A549 treated with AZD2906 at 1 μM for 4 hours (cell line): ENCODE measurements at places on chromosomes 11 and 22. TPM values are rescaled to one million over a fixed set of nuclear protein-coding genes. Genes with fewer than 3 reads are reported as not detected.

GANAB gene
- total RNA-seq = 248 to 270 TPM (median 260 TPM) in 5 replicates

HBE1 gene
- total RNA-seq = 0.10 to 0.19 TPM (median 0.17 TPM) in 3 of 5 replicates, not detected in the others

MS4A4E gene
- not detected in 5 replicates for total RNA-seq

OSBPL5 gene
- total RNA-seq = 7.5 to 10.5 TPM (median 9.2 TPM) in 5 replicates

SCN4B gene
- 0.01 to 0.05 TPM (median 0.04 TPM) in 4 of 5 replicates, not detected in the other for total RNA-seq

RIMBP3B gene
- 0.28 to 0.49 TPM (median 0.31 TPM) in 5 replicates for total RNA-seq

NPTXR gene
- 7.9 to 10.1 TPM (median 8.9 TPM) in 5 replicates for total RNA-seq

TBX1 gene
- total RNA-seq = 2.6 to 4.9 TPM (median 4.4 TPM) in 5 replicates

MRGPRF gene
- total RNA-seq = 0.07 TPM in 3 of 5 replicates, not detected in the others

C11orf42 gene
- total RNA-seq = not detected in 5 replicates

OR8D1 gene
- total RNA-seq = not detected in 5 replicates

CRYAB gene
- 12.8 to 27.1 TPM (median 15.4 TPM) in 5 replicates for total RNA-seq

KCNJ5 gene
- 0.02 to 0.11 TPM (median 0.04 TPM) in 4 of 5 replicates, not detected in the other for total RNA-seq

NRXN2 gene
- total RNA-seq = 0.15 to 0.28 TPM (median 0.24 TPM) in 5 replicates

CATSPER1 gene
- 1.1 to 1.5 TPM (median 1.3 TPM) in 5 replicates for total RNA-seq

PIH1D2 gene
- 0.61 to 1.3 TPM (median 0.86 TPM) in 5 replicates for total RNA-seq

ARCN1 gene
- total RNA-seq = 81.8 to 101 TPM (median 84.7 TPM) in 5 replicates

CNTN5 gene
- total RNA-seq = not detected in 5 replicates

TNNT3 gene
- total RNA-seq = 0.10 to 0.26 TPM (median 0.11 TPM) in 3 of 5 replicates, not detected in the others

TSG101 gene
- 91.2 to 112 TPM (median 97.0 TPM) in 5 replicates for total RNA-seq

POTEH gene
- not detected in 5 replicates for total RNA-seq

PAMR1 gene
- total RNA-seq = 0.02 to 0.08 TPM in 2 of 5 replicates, not detected in the others

KCNJ1 gene
- total RNA-seq = 0.03 TPM in 1 of 5 replicates, not detected in the others

OR4C45 gene
- not detected in 5 replicates for total RNA-seq

GLB1L2 gene
- total RNA-seq = 1.9 to 2.2 TPM (median 2.2 TPM) in 5 replicates

ZDHHC8 gene
- 22.4 to 43.4 TPM (median 34.8 TPM) in 5 replicates for total RNA-seq

B3GAT3 gene
- total RNA-seq = 44.5 to 55.6 TPM (median 54.8 TPM) in 5 replicates

BIRC3 gene
- total RNA-seq = 51.8 to 64.2 TPM (median 56.2 TPM) in 5 replicates

PLET1 gene
- total RNA-seq = not detected in 5 replicates

ZNF214 gene
- total RNA-seq = 0.72 to 1.2 TPM (median 0.93 TPM) in 5 replicates

SLC22A9 gene
- not detected in 5 replicates for total RNA-seq
